ENCODE measurements at places on chromosomes 6 and 20.

DNA sequence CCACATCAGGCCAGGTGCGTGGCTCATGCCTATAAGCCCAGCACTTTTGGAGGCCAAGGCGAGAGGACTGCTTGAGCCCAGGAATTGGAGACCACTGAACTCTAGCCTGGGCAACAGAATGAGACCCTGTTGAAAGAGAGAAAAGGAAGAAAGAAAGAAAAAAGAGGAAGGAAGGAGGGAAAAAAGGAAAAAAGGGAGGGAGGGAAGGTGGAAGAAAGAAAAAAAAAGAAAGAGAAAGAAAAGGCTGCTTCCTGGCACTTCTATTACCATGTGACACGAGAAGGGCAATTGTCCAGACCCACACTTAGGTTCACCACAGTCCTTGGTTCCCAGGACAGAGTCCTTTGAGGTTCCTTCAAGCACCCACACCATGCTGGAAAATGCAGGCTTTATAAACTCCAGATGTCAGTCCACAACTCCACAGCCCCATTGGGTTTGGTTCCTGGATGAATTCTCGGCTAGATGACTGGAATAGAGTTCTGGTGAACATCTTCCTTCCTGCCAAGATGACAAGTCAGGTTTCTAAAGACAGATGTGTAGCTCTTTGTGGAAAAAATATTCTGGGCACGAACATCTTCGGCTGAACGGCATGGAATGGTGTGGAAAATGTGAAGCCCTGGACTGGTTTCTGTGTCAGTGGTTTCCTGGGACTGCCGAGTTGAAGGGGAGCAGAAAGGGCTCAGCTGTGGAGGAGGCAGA, 32.5 kb downstream of the NT5E start:
- DNase-seq = peak; percentile 34

DNA sequence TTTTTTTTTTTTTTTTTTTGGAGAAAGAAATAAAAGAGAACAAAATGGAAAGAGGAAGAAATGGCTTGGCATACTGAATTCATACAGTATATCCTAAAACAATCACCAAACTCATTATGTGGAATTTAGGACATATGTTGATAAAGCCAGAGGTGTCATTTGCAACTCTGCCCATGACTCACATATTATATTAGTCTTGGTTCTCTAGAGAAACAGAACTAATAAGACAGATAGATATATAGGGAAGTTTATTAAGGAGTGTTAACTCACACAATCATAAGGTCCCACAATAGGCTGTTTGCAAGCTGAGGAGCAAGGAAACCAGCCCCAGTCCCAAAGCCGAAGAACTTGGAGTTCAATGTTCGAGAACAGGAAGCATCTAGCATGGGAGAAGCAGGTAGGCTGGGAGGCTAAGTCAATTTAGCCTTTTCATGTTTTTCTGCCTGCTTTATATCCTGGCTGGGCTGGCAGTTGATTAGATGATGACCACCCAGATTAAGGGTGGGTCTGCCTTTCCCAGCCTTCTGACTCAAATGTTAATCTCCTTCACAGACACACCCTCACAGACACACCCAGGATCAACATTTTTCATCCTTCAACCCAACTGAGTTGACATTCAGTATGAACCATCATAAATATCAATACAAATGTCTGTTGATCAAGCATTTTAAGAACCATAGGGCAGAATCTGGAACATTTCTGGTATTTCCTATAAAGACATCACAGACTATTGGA, 102.3 kb downstream of the UBE3D start:
- DNase-seq = no peak

- DNase-seq = no peak
Measured at GRCh38 chr20:62368392-62368975, 1.4 kb upstream of the LAMA5 start.

DNA sequence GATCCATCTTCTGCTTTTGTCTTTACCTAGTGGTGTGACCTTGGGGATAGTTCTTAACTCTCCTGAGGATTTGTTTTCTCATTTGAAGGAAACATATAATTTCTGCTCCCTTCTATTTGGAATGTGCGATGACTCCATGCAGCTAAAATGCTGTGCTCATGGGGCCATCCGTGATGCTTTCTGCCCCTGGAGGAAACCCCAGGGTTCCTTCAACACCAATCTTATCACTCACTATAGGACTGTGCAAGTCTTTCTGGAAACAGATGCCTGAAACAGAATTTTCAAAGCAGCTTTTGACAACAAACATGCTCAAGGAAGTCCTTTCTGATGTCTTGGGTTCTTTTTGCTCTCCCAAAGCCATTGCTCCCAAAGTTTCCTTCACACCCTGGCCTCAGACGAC, 128.8 kb upstream of the GGTLC1 start:
- DNase-seq = no peak

- DNase-seq = no peak
Measured at GRCh38 chr20:14860410-14860814, 523.0 kb upstream of the FLRT3 start.

GRCh38 chr20:33838035-33838864, 27.1 kb downstream of the CHMP4B start:
- no peak for DNase-seq

- DNase-seq = no peak
Measured at GRCh38 chr20:57660922-57661745, 40.9 kb upstream of the ZBP1 start.

- DNase-seq = peak; percentile 74
Measured at GRCh38 chr20:39775110-39775509, 813.0 kb downstream of the DHX35 start.

- DNase-seq = no peak
Measured at GRCh38 chr6:77030929-77031674, 432.2 kb downstream of the HTR1B start.

DNA sequence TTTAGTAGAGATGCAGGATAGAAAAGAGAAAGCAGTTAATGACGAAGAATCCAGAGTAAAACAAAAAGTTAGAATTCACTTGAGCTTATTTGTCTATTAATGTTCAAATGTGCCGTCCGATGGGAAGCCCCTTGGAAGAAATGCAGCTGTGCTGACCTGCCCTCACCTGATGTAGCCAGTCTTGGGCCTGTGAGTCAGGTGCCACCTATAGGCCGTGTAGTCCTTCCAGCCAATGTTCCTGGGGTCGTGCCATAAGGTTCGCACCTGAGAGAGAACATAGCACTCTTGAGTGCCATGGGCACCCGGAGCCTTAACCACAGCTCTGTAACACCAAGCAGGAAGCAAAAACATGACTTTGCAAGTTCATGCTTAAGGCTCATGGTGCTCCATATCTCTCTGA, 32.4 kb downstream of the THBS2 start:
- DNase-seq = no peak

DNA sequence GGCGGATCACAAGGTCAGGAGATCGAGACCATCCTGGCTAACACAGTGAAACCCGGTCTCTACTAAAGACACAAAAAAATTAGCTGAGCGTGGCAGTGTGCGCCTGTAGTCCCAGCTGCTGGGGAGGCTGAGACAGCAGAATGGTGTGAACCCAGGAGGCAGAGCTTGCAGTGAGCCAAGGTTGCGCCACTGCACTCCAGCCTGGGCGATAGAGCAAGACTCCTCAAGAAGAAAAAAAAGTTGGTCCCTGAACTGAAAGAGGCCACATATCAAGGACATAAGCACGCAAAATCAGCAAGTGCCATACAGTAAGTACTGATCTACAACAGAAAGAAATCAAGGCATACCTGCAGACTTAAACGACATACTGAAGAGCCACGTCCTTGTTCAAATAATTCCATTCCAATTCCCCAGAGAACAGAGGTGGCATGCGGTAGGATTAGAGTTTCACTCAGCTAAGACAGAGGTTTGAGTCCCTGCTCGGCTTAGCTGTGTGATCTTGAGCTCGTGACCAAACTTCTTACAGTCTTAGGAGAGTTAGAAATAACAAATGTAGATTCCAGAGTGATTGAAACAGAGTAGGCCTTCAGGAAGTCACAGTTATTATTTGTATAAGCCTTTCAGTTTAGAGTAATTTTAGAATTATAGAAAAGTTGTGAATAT, 29.2 kb downstream of the B4GALT5 start:
- no peak for DNase-seq

- DNase-seq = no peak
Measured at GRCh38 chr6:91181416-91181815, 594.5 kb upstream of the MAP3K7 start.

GRCh38 chr6:34490390-34491090, 24.7 kb downstream of the PACSIN1 start:
- DNase-seq = no peak

- DNase-seq = no peak
Measured at GRCh38 chr6:158962371-158962770, 37.6 kb downstream of the RSPH3 start.

GRCh38 chr20:63956664-63957003, 418 bp upstream of the UCKL1 start:
- no peak for DNase-seq

Data from AG09319 (cell line).